RCC 7860 (cell line): ENCODE measurements at places on chromosomes 13 and 19.

DNA sequence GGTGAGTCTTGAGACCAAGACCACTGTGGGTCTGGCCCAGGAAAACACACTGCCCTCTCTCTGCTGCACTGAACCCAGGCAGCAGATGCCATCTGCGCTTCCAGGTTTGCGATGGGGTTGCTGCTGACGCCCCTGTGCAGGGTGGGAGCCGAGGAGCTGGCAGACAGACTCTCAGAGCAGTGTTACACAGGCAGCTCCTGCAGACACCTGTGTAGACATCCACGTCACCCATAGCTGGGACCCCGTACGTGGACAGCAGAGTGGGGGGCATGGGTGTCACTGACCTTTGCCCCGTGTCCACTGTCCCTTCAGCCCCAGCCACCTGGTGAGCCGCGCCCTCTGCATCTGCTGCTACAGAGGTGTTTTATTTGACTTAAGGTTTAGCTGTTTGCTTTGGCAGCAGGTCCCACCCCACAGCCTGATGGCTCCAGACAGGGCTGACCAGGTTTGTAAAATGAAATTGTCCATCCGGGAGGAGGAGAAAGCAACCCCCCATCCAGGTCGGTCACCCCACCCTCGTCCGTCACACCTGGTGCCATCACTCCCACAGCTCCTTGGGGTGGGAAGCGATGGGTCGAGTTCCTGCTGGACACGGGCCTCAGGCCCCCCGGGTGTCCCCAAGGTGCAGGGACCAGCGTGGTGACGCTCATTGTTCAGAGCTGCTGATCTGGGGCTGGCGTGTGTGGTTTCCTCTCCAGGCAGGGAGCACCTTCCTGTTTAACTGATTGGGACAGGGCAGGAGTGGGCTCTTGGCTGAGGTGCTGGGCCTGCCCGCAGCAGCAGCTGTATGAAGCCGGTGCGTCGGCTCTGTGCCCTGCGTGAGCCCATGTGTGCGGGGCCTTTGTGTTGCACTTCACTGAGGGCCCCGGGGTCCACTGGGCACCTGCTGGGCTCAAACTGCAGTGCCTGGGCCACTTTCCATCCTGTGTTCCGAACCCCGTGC is 28.4 kb downstream of the MCF2L start:
- no peak for DNase-seq

DNA sequence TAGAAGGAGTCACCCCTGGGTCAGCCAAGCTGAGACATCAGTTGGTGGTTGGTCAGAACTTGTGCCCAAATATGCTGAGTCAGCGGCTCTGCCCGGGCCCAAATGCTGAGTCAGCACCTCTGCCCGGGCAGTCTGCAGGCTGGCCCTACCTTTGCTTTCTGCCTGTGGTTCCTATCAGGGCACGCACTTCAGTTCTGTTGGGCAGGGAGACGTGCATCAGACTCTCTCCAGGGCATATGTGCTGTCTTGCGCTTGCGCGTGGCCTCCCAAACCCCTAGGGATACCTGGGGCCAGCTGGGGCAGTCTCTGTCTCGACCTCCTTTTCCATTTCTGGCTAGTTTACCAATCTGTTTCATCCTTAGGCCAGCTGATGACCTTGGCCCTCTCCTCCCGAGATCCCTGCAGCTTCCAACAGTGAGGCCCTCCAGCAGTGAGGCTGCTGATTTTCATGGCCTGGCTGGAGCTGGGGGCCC is 24.4 kb upstream of the LDLR start:
- DNase-seq: peak; percentile 39

GRCh38 chr13:21557995-21558394 is 46.0 kb downstream of the MICU2 start:
- DNase-seq: no peak

DNA sequence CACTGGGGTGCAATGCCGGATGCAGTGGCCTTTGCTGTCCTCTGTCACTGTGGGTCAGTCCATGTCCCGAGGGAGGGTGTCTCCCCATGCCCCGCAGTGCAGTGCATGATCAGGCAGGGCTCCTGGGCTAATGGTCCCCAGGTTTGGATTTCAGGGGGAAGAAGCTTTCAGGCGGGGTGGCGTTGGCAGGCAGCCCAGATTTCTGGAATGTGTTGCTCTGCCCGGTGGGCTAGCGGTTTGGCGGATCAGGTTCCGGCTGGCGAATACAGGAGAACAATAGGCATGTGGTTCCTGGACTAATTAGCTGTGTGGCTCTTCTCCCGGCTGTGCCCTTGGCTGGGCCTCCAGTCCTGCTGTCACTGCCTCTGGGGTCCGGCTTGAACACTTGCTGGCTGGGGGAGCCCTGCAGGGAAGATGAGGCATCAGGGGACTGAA is 141.3 kb downstream of the FGF9 start:
- no peak for DNase-seq

GRCh38 chr13:70835371-70835770 is 727.1 kb upstream of the KLHL1 start:
- DNase-seq: no peak

GRCh38 chr13:109166804-109167203 is 537.4 kb downstream of the MYO16 start:
- DNase-seq: no peak
